T-helper 1 cell (primary cell): ENCODE measurements at places on chromosomes 6 and 20.
A peak's percentile ranks its signal among the peaks of the same experiment; 100 is the strongest.

DNA sequence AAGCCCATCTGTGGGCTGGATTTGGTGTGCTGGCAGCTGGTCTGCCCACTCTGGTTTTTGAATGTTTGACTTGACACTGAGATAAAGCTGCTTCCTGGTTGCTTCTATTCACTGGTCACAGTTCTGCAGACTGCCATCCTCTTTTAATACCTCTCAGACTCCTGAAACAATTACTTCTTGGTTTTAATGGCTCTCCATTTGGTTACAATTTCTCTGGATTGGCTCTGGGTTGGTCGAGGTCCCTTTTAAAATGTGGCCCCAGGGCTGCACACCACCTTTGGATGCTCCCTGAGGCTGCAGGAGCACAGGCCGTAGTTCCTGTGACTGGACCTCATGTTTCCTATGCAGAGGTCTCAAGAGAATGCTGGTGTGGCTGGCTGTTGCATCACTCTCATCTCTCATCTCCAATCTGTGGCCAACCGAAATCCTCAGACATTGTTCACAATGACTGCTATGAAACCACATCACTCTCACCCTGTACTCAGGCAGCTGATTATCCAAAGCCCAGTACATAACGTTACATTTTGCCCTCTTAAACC is 98.5 kb downstream of the INSM1 start:
- DNase-seq = no peak

DNA sequence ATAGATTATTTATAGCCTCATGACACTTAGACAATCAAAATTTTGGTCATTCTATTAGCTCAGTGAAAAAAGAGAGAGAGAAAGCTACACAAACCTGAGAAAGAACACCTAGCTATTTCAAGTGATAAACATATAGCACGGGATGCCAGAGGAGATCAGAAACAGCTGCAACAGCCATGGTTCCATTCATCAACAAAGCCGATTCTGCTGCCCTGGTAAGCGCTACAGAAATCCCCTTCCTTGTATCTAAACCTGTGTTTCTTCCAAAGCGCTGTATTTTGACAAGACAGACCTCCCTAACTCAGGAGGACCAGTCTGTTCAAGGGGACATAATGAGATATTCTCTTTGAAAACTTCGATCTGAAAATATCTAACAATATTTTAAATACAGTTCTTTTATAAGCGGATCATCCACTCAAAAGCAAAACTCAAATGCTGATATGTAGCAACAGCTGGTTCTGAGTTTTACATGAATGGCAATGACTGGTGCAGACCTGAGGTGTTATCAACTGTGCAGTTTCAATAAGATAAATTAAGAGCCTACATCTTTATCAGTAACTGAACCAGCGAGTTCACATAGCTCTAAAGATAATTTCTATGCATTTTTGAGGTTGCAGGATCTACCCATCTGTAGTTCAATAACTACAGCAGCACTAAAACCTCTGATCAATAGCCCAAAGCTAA is 447.8 kb downstream of the FRK start:
- DNase-seq = no peak

GRCh38 chr6:89966913-89967312 is 72.6 kb downstream of the GJA10 start:
- DNase-seq = no peak

GRCh38 chr6:148508401-148509041 is 165.9 kb downstream of the SASH1 start:
- no peak for DNase-seq

DNA sequence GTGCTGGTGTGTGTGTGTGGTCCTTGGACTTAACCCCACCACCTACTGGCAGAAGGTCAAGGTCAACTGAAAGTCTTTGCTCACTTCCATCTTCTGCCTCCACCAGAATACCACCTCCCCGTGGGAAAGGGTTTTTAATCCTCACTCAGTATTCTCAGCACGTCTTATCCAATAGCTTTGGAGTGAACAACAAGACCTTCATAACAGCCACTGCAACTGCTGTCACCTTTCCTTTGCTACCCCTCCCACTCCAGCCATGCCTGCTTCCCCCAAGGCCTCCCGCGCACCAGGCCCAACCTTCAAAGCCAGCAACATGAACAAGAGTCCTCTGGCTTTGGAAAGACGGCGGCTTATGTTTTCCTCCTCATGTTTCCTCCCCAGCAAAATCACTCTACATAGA is 787 bp upstream of the BTN2A2 start:
- no peak for DNase-seq

GRCh38 chr20:2911200-2911599 is 37.9 kb downstream of the PTPRA start:
- DNase-seq = no peak

- no peak for DNase-seq
These were observed 24.6 kb downstream of the MYLK4 start for GRCh38 chr6:2725999-2726567.

DNA sequence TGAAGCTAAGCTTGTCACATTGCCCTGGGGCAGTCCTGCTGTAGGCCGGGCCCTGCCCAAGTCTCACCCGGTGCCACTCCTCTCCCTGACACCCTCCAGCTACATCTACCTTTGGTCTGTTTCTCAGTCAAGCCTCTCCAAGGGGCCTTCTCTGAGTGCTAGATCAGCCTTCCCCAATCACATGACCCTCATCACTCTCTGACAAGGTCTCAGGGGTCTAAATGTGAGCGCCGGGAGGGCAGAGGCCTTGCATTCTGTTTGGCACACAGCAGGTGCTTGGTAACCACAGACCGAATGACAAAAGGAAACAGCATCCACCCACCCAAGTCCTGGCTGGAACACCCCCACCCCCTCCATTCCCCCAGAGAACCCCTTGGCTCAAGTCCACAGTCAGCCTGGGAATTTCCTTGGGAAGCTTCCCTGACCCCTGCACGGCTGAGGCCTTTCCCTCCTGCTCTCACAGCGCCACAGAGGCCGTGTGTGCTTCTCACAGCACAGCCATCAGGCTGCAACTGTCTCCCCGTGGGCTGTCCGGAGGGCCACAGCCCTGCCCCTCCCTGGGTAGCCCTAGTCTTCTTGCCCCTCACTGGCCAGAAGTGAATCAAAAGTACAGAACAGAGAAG is 32.9 kb downstream of the PKIG start:
- DNase-seq = no peak

GRCh38 chr6:165804331-165805066 is 141.5 kb upstream of the PDE10A start:
- no peak for DNase-seq

DNA sequence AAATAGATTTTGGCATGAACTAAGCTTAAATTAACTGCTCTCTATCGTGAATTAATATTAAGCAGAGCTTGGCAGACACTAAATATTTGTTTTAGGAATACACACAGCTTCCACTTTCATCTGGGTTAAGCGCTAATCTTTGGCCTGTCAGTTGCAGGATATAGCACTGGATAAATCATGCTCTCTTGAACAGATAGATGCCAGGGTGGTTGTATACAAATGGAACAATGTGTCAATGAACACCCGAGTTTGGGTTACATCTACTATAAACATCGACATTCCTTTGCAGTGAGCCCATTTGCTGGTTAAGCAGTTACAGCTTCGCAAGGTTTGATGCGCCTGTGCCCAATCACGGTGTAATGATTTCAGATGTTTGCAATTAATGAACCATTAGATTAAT is 338.2 kb upstream of the ZFP64 start:
- no peak for DNase-seq

DNA sequence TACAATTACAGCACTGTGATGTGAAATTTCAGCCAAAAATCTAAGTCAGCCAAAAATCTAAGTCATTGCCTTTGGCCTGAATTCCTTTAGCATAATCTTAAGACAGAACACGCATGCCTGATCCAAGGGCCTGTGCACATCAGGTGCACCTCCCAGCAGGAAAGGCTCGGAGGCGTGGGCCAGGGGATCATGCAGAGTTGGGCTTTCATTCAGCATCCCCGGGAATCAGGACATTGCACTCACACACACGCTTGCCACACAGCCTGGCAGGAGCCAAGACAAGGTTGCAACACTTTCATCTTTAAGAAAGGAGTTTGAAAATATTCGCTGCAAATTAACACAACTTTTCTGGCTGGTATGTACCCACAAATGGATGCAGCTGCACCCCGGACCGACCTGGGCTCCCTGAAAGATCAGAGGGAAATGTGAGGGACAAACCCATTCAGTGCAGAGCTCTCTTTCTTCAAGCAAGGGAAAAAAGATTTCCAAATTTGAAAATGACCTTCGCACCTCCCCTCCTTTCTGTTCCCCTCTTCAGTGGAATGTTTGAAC is 48.8 kb downstream of the ERMARD start:
- DNase-seq = no peak

GRCh38 chr6:21085643-21086042 is 507.9 kb upstream of the SOX4 start:
- DNase-seq = no peak

DNA sequence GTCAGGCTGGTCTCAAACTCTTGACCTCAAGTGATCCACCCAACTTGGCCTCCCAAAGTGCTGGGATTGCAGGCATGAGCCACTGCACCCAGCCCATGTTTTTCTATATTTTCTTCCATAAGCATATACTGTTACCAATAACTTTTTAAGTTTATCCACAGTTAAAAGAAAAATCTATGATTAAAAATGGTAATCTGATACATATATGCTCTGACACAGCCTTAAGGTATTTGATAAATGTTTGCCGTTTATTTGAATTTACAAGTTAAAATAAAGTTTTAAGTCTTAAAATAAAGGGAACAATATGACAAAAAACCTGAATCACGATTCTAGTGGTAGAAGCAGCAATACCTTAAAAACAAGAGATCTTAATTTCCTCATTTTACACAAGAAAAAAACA is 5.2 kb downstream of the STK38 start:
- DNase-seq = no peak

GRCh38 chr6:1773700-1774099 is 164.0 kb downstream of the FOXC1 start:
- no peak for DNase-seq

- DNase-seq = no peak
These were observed 24.6 kb downstream of the TBX18 start for GRCh38 chr6:84739866-84740208.

- no peak for DNase-seq
These were observed 251.4 kb downstream of the DLL1 start for GRCh38 chr6:170039156-170040114.

- DNase-seq = no peak
These were observed 529.3 kb downstream of the QKI start for GRCh38 chr6:163943607-163944385.

GRCh38 chr6:154488248-154488593 is 22.3 kb downstream of the CNKSR3 start:
- DNase-seq = no peak

DNA sequence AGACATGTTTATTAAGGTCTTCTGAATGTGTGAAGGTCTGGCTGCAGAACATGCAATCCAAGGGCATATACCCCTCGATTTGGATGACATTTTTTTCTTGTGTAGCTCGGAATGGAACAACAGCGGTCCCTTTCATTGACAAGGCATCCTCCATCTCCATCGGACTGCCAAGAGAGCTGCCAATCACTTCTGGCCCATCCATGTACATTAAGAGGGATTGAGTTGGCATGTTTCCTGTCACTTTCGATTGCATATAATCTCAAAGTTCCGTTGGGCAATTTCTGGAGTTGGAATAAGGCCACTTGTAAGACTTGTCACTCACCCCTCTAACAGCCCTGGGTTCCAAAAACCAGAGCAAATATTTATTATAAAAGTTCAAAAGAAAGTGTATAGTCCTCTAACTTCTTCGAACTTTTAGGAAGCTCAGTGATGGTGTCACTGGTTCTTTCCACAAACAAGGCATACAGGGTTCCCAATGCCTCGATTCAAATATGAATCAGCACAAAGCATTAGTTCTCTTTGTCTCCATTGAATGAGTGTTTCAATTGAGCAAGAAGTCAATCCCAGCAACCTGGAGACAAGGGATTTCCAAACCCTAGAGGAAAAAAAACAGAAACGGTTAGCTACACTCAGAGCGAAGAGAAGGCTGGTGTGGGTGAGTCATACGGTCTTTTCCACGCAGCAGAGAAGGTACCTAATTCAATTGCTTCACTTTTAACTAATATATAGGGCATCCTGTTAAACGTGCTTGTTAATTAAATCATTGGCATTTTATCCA is 10.9 kb downstream of the ZNF217 start:
- peak; percentile 29 for DNase-seq

DNA sequence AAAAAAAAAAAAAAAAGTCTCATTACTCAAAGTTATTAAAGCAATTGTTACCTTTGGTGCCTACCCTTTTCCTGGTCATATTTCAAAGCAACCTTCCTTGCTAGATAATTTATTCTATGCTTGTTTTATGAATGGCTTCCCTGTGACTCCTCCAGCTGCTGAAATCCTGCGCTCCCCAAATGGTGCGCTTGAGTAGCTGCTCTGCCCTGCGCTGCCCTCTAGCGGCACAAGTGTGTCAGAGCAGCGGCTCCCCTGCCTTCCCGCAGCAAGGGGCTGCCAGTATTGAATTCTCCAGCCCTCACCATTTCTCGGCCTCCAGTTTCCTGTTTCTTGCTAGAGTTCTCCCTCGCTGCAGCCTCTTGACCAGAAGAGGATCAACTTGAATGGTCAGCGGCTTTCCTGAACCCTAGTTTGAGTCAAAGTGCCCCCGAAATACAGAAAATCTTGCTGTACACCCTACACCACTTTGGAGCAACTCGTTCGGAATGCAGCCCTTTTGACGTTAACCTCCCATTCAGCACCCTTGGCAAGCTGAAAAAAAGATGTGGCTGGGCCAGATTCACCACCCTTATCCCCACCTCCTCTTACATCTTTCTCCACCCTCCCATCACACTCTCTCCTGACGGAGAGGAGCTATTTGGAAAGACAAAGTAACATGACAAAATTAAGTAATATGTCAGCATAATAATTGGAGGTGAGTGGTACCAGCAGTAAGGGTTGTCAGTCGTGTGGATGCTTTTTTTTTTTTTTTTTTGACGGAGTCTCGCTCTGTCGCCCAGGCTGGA is 60.4 kb upstream of the KLHL31 start:
- DNase-seq = peak; percentile 60

DNA sequence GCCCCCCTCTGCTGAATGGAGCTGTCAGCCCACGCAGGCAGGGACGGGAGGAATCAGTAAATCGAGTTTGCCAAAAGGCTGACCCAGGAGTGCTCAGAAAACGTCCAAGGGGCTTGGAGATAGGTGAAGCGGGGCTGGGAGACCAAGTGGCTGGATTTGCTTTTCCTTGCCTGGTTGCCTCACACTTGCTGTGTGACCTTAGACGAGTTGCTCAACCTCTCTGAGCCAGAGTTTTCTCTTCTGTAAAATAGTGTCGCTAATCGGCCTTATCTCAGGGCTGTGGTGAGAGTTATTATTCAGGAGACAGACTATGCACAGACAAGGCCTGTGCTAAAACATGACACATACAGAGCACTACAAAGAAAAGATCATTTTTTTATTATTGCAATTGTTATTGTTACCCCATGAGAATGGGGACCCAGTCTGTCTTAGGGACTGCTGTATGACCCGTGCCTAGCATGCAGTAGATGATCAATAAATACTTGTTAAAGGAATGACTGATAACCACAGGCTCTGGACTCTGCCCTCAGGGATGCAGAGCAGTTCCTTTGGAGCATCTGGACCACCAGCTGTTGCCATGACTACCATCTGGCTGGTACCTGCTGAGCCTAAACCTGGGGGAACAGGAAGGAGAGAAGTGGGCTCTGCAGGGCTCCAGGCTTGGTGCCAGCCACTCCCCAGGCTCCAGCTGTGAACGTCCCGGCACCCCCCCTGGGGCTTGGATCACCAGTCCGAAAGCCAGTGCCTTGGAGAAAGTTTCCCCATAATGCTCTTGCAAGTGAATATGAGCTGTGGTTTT is 901 bp downstream of the KCNK15 start:
- no peak for DNase-seq
